ENCODE measurements at places on chromosomes 11 and 22.

DNA sequence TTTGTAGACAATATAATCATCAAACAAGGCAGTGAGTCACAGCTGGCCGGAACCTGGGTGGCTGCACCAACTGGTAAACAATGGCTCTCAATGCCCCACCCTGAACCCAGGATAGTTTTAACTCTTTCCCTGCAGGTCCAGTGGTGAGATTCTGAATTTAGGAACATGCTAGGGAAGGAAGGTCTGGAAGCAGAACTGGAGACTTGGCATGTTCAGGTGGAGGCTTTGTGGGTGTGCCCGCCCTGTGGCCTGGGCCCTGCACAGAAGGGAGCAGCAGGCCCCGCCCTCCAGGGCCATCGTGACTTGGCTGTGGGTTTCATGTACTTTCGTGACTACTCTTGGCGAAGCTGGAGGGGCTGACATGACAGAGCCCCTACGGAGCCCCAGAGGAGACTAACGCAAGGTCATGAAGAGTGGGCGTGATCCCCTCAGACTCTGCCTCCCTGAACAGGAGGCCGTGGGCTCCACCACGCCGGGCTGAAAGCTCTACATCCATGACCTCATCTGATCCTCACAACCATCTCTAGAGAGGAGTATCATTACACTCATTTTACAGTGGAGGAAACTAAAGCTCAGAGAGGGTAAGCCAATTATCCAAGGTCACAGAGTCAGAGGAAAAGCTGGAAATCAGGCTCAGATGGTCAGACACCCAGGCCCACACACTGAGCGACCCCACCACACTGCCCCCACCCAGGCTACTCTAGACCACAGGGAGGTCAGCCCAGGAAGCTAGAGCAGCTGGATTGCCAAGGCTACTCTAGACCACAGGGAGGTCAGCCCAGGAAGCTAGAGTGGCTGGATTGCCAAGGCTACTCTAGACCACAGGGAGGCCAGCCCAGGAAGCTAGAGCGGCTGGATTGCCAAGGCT, 27.3 kb downstream of the MAFF start:
- H3K27ac ChIP-seq: no peak overlapping the region
- no peak for DNase-seq
- H3K4me3 ChIP-seq: no peak overlapping the region
- H3K4me1 ChIP-seq: no peaks in the 10 kb centered on the region
- no peaks in the 10 kb centered on the region for H3K27me3 ChIP-seq

- no peak overlapping the region for H3K27ac ChIP-seq
- H3K27me3 ChIP-seq: no peaks in the 10 kb centered on the region
- no peaks in the 10 kb centered on the region for H3K36me3 ChIP-seq
- H3K4me3 ChIP-seq: no peak overlapping the region
These were observed 4.3 kb upstream of the MICAL2 start for GRCh38 chr11:12106101-12106500.

DNA sequence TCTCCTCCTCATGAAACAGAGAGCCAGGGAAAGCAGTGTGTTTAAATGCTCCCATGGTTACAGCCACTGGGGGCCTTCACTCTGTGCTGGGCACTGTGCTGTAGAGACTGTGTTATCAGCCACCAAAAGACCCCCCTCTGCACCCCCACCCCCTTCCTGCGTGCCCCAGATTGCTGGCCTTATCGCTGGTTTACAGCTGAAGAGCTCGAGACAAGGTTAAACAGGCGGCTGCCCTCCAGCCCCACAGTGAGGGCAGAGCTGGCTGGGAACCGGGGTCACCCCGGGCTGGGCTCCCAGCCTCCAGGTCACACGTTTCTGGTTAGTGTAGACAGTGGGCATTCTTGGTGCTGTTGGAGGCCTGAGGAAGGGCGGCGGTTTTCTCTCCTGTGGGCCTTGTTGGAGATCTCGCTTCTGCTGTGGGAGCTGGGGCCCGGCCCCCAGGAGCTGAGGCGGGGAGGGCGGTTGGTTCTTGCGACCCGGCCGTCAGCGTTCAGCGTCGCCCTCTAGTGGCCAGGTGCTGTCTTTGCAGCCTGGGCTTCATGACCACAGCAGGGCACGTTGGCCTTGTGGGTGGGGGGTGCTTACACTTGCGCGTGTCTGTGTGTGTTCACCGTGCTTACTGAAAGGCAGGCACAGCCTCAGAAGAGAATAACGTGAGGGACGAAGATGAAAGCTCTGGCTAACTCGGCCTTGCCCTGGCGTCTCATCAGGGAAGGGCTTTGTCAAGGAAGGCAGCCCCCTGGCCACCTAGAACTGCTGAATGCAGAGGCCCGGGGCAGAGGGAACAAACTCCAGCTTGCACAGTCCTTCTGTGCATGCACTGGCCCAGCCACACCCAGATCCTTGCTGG, 40.8 kb downstream of the TBC1D22A start:
- H3K27ac ChIP-seq: no peak overlapping the region
- no peak overlapping the region for H3K4me3 ChIP-seq
- H3K27me3 ChIP-seq: no peaks in the 10 kb centered on the region
- DNase-seq: peak; percentile 56
- peaks cover 41% of the 10 kb centered on the region for H3K4me1 ChIP-seq

GRCh38 chr11:99513368-99513767, 492.6 kb downstream of the CNTN5 start:
- H3K4me1 ChIP-seq: no peaks in the 10 kb centered on the region
- no peaks in the 10 kb centered on the region for H3K36me3 ChIP-seq
- H3K4me3 ChIP-seq: no peak overlapping the region

- no peaks in the 10 kb centered on the region for H3K4me1 ChIP-seq
- H3K27ac ChIP-seq: no peak overlapping the region
- peaks cover 10% of the 10 kb centered on the region for H3K36me3 ChIP-seq
- H3K4me3 ChIP-seq: no peak overlapping the region
- no peaks in the 10 kb centered on the region for H3K27me3 ChIP-seq
- DNase-seq: no peak
These were observed 8.7 kb downstream of the SELENOM start for GRCh38 chr22:31098632-31099110.

- H3K4me1 ChIP-seq: no peaks in the 10 kb centered on the region
- H3K27ac ChIP-seq: no peak overlapping the region
- DNase-seq: no peak
- no peak overlapping the region for H3K4me3 ChIP-seq
These were observed 340.1 kb downstream of the MN1 start for GRCh38 chr22:27461470-27461869.
